ENCODE measurements at places on chromosomes 1 and 21.

GRCh38 chr1:236038034-236038433, 26.9 kb downstream of the NID1 start:
- DNase-seq = no peak

GRCh38 chr1:211336775-211337174, 10.1 kb downstream of the TRAF5 start:
- no peak for DNase-seq

GRCh38 chr1:209402697-209403096, 180.8 kb upstream of the CAMK1G start:
- no peak for DNase-seq

GRCh38 chr1:208230668-208231529, 13.3 kb downstream of the PLXNA2 start:
- no peak for DNase-seq

DNA sequence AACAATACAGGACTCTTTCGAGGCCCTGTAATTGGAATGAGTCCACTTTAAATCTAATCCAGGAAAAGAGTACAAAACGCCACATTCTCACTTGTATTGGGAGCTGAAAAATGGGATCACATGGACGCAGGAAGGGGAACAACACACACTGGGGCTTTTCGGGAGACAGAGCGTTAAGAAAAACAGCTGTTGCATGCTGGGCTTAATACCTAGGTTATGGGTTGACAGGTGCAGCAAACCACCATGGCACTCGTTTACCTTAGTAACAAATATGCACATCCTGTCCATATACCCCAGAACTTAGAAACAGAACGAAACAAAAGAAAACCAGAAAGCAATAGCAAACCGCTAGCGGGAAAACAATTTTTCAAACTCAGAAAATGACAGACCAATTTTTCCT, 1532.7 kb upstream of the TPTE start:
- DNase-seq = no peak

Data from femur (tissue), 1 donor.